ENCODE measurements at places on chromosomes 1 and 21.

GRCh38 chr1:247331525-247332214, at the start of gene ZNF496:
Gene ZNF496 (minus strand): TSS chr1:247331867. CDS start chr1:247329578, 2,289 bp downstream.
- peak; percentile 86 for DNase-seq

DNA sequence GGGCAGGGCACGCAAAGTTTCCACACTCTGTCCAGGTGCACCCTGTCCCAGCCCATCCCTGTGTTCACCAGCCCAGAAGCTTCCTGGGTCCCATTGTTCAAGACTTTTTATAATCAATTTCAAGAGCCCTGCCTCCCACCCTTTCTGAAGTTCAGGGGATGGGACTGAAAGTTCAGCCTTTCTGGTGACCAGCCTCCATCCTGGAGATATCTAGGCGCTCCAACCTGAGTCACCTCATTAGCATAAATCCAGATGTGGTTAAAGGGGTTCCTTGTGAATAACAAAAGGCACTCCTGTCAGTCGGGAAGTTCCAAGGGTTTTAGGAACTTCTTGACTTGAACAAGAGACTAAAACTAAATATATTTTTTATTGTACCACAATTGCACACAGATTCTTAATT, 48.4 kb upstream of the RAP1A start:
- DNase-seq, result no peak

- no peak for DNase-seq
Measured at GRCh38 chr1:47190509-47190855, 646 bp upstream of the PDZK1IP1 start.

- no peak for DNase-seq
Measured at GRCh38 chr1:11229203-11229602, 33.1 kb downstream of the MTOR start.

DNA sequence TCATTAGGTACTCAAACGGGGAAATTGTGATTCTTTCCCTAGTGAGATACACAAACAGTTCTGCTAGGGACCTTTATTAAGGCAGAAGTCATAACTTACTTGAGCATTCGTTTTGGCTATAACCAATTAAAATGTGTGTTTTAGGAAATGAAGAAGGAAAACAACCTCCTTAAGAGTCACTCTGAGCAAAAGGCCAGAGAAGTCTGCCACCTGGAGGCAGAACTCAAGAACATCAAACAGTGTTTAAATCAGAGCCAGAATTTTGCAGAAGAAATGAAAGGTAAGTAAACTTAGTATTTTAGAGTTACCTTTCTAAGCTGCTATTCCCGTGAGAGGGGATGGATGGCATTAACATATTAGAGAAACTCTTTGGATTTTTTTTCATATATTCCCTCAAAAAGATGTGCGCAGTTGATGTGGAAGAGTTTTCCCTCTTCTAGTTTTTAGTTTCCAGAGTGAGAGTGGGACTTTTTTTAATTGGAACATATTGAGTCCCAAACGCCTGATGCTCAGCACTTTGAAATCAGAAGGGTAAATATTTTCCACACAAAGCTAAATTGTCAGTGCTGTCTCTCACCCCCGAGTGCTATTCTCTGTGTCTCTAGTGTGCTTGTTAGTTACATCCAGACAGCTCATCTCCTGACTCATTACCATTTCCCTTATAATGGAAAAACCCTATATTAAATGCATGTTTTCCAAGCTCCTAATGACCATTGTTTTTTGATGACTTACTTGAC, 34.9 kb downstream of the CENPF start:
- peak; percentile 58 for DNase-seq

DNA sequence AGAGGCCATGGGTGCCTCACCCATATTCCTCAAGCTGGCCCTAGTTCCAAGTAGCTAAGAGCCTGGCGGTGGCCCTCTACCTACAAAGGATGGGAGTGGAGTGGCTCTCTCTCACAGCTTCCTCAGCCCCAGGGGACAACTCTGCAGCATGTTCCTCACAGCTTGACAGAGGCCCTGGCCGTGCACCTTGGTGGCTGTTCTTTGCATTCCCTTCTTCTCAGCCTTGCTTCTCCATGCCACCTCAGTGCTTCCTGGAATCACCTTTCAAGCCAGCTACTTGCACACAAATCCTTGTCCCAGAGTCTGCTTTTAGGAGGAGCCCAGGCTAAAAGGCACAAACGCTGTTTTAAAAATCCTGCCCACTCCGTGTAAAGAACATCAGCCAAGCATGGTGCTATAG, 69.0 kb upstream of the DIRAS3 start:
- DNase-seq, result no peak

GRCh38 chr1:166839600-166840308, 479 bp downstream of the POGK start:
- DNase-seq, result no peak

- DNase-seq, result no peak
Measured at GRCh38 chr1:58997060-58997411, 213.2 kb upstream of the JUN start.

DNA sequence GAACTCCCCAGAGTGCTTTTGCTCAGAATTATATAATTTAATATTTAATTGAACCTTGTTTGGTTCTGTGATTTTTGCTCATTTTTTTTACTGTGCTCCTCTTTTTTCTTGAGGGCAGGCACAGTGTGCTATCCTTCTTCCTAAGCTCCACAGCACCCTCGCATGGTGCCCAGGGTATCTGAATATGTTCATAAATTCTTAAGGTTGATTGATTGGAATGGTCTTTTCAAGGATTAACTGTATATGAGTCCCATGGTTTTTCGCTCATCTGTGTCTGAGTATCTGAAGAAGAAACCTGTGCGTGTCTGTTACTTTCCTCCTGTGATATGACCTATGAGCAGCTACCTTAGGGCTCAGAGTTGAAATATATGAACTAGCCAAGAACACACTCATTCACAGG, 393.7 kb downstream of the HLX start:
- no peak for DNase-seq

- DNase-seq, result no peak
Measured at GRCh38 chr1:160353223-160353622, 10.0 kb downstream of the NCSTN start.

GRCh38 chr1:179169616-179170467, 59.6 kb downstream of the ABL2 start:
- DNase-seq, result no peak

DNA sequence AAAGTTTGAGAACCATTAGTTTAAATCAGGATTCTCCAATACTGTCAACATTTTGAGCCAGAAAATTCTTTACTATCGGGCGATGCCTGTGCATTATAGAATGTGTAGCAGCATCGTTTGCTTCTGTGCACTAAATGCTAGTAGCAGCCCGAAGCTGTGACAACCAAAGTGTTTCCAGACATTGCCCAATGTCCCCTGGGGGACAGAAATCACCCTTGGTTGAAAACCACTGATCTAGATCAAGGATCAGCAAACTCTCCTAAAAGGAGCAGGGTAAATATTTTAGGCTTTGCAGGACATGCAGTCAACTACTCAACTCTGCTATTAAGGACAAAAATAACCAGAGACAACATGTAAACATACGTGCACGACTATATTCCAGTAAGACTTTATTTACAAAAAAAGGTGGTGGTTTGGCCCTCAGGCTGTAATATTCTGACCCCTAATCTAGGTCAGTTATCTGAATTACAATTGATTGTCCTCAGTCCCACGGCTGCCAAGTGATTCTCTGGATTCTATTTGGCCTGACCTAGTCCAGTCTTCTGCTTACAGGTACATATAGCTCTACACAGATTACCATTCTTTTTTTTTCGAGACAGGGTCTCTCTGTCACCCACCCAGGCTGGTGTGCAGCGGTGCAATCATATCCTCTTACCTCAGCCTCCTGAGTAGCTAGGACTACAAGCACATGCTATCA, 10.6 kb downstream of the FAF1 start:
- no peak for DNase-seq

- peak; percentile 61 for DNase-seq
Measured at GRCh38 chr1:166379447-166379846, 212.6 kb upstream of the FAM78B start.

DNA sequence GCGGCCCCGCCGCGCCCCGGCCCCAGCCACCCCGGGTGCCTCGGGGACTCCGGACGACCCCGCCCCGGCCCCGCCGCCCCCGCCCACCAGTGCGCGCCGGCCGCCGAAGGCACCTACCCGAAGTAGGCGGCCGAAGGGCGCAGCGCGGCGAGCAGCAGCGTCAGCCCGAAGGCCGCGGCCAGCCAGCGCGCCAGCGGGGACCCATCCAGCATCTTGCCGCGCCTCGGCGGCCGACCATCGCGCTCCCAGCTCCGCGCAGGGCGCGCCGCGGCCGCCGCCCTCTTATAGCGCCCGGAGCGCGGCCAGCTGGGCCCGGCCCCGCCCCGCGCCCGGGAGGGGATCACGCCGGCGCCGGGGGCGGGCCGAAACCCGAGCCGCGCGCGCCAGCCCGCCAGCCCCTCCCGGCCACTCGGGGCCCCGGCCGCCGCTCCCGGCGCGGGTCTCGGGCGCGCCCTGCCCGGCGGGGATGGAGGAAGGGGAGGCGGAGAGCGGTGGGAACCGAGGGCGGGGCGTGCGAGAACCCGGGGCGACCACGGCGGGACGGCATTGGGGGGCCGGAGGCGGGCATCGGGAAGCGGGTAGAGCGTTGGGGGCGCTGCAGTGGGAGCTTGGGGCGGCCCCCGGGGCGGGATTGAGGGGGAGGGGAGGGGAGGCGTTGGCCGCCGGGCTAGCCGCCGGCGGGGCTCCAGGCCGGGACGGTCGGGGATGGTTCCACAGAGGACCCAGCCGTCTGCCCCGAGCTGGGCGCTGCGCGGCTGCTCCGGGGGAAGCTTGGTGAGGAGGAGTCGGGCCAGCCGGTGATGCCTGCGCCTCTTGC, at the start of gene WNT9A:
Gene WNT9A (minus strand): TSS at position 257 of the 817 bp plus-strand sequence. CDS start 45 bp downstream, at position 212.
- DNase-seq, result no peak

DNA sequence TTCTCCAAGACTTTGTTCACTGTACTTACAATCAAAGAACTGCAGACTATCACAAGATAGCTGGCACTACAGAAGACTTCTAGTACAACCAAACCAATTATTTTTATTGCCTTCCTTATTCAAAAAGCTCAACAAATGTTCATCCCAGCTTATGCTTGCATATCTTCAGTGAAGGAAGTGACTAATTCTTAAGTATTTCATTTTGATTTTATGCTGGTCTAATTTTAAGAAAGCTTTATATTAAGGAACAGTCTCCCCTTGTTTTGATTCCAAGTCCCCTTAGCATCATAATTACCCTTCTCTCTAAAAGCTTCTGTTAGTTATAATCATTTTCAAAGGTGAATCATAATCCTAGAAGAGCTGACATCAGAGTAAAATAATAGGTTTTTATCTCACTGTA, 132.9 kb downstream of the LRRIQ3 start:
- DNase-seq, result peak; percentile 69

All from COLO829 (cell line).